Mesendoderm (in vitro differentiated cells): ENCODE measurements at places on chromosomes 1 and 21.

DNA sequence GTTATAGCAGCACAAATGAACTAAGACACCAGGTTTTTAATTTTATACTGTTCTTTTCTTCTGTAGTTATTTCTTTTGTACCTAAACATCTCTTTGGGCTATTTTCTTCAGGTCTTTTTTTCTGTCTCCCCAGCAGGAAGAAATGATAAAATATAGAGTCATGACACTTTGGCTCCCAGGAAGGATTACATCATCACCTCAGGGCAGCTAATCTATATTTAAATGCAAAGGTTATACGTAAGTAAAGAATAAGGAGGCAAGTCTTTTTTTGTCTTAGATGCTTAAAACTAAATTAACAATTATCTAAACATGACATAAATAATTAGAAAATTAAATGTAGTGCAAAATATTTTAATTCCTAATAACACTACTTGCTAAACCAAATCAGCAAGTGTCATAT, 57.0 kb downstream of the WARS2 start:
- no peak for DNase-seq

DNA sequence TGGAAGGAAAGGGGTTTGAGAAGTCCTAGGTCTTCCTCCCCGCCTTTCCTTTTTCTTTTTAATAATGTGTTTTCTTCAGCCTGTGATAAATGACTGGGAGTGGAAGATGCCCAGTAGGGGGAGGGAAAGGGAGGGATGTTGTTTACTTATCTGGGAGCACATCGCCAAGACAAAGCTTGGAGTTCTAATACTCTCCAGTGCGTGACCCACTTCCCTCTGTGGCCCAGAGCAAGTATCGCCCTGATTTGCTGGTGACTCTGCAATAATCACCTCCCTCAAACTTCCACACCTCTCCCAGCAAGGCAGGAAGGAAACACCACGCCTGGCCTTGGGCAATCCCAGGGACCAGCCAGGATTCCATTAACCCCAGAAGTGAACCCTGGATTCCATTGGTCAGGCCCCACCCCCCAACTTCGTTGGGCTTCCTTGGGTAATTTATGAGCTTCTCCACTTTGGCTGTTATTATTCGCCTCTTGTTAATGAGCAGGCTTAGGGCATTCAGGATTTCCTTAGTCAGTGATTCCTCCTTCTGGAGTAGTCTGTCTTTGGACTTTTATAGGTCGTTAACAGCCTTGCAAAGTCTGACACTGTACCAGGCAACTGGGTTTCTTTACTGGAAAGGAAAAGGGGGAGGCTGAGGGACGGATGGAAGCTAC, 24.3 kb upstream of the GRHL3 start:
- peak; percentile 67 for DNase-seq

- DNase-seq = no peak
These were observed 57.9 kb downstream of the AGPAT3 start for GRCh38 chr21:43922949-43923348.

DNA sequence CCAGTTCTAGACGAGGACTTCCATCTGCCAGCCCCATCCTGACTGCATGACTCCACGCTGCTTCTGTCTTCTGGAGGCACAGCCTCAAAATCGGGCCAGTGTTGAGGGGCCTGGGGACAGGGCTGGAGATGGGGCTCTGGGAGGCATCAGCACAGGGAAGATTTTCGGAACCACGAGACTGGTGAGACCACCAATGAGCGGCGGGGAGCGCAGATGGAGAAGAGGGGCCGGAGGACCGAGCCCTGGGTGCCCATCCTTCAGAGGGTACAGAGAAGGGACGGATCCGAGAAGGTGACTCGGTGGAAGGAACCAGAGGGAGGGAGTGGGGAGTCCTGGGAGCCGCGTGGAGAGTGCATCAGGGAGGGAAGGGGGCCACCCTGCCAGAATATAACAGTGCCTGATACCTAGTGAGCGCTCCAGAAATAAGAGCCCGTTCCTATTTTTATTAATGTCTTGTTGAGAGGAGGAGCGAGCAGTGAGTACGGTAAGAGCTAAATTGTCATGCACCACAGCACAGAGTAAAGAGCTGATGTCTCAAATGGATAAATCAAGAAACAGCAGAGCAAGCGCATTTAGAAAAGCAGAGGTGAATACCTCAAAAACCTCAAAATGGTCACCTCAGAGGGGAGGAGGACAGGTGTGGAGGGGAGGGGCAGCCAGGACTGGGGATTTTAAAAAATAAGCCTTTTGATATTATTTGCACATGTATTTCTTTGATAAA, 26.2 kb upstream of the KIF26B start:
- no peak for DNase-seq

DNA sequence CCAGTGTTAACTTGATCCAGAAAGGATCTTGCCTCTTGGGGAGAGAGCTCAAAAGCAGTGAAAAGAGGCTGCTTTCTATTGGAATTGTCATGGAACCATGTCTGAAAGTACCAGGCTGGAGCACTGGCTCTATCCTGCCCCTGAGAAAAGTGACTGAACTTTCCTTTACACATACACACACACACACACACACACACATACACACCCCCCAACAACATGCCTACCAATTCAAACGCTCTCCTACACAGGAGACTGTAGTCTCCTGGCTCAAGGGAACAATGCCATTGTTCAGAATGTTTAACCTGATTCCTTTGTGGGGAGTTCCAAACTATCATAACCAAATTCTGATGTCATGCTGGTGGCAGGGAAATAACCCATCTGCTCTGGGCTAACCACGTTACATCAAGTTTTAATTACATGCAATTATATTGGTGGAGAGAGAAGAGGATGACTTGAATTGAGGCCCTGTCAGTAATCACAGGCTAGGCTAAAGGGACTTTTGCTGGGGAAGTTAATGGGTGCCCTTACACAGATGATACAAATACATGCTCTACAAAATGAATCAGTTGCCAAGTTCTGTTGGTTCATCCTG, 52.3 kb upstream of the DUSP10 start:
- no peak for DNase-seq

GRCh38 chr1:79777481-79778219, 771.1 kb upstream of the ADGRL4 start:
- DNase-seq = peak; percentile 94

DNA sequence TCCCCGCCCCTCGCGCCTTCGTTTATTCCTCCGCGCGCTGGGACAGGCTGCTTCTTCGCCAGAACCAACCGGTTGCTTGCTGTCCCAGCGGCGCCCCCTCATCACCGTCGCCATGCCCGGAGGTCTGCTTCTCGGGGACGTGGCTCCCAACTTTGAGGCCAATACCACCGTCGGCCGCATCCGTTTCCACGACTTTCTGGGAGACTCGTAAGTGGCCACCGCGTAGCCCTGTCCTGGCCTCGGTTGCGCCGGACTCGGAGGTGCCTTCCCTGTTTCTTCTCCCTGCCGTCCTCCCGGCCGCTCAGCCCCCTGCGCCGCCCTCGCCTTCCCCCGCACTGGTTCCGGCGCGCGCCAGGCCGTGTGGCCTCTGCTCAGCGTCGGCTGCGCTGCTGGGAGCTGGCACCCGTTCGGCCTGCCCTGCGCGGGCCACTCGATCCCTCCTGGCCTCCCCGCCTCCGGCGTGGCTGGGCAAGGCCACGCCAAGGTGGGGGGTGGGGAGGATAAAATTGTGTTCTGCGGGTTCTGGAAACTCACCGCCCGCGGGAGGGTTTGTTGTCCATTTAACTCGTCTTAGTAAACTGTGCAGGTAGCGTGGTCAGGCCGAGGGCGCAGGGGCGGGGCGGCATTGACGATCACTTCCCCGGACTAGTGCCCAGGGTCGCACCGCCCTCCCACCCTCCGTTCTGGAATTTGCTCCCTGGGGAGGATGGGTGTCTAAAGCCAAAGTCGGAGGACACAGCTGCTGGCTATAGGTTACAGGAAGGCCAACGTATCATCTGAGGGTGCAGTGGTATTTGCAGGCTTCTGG, at the start of gene PRDX6:
TSS of gene PRDX6 (plus strand) at position 50 of the 808 bp plus-strand sequence. CDS start at position 113, 63 bp downstream.
- no peak for DNase-seq

- DNase-seq = no peak
These were observed at the start of gene IFI44L for GRCh38 chr1:78619803-78620579. IFI44L (plus strand) TSS chr1:78620448; CDS start chr1:78627916, 7,468 bp downstream.

DNA sequence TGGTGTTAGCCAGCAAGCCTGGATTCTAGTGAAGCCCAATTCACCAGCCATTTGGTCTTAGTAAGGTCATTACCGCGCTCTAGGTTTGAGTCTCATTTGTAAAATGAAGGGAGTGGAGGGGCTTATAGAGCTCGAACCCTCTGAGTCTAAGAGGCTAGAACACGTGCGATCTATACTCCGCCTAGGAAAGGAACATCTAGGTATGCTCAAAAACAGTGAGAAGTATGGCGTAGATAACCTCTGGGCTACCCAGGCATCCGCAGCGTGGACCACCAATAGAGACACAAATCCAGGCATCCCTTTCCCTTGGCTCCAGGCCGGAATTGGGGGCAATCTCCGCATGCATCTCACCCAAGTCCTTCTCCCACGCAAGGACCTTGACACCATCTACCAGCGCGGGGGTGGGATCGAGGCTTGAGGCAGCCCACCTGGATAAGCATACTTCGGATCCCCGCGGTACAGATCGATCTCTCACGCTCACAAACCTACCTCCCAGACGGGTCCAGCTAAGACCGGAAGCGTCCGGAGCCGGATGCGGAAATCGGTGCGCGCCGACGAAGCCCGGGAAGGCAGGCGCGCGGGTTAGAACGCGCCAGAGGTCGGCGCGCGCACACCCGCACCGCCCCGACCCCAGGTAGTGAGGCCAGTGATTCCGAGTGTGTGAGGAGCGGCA, at the start of gene METTL25B:
TSS of gene METTL25B (plus strand) at position 544 of the 673 bp plus-strand sequence. CDS start 636 bp downstream, outside the sequence.
- peak; percentile 93 for DNase-seq

GRCh38 chr1:18085387-18086074, 22.1 kb upstream of the IGSF21 start:
- DNase-seq = peak; percentile 87

DNA sequence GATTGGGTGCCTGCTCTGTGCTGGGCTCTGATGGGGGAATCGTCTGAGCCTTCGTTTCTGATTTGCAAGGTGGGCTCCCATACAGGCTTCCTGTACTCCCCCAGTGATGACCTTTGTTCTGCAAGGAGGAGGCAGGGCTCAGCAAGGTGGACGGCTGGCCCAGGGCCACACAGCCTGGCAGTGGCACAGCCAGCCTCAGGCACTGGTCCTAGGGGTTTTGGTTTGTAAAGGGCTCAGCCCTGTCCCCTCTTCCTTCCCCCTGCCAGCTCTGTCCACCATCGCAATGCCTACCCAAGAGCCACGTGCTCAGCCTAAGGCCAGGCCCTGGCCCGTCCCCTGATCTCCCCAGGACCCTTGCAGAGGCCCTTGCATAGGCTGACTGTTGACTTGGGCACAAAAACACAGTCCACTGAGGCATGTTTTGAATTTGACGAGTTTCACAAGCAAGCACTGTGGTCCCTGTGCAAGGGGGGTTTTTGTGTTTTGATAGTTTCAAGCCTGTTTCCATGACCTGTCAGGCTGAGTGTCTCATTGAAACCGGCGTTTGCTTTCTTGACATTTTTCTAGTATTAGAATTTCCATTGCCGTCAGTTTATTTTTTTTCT, 39.5 kb upstream of the TNFRSF1B start:
- DNase-seq = no peak

GRCh38 chr1:203055161-203055799, 29.0 kb downstream of the PPFIA4 start:
- peak; percentile 60 for DNase-seq

GRCh38 chr1:231549733-231550447, 21.4 kb downstream of the TSNAX start:
- DNase-seq = no peak

- no peak for DNase-seq
These were observed 31.1 kb downstream of the CASZ1 start for GRCh38 chr1:10765304-10765703.

GRCh38 chr21:24375201-24375600, 1232.1 kb downstream of the MRPL39 start:
- peak; percentile 65 for DNase-seq

DNA sequence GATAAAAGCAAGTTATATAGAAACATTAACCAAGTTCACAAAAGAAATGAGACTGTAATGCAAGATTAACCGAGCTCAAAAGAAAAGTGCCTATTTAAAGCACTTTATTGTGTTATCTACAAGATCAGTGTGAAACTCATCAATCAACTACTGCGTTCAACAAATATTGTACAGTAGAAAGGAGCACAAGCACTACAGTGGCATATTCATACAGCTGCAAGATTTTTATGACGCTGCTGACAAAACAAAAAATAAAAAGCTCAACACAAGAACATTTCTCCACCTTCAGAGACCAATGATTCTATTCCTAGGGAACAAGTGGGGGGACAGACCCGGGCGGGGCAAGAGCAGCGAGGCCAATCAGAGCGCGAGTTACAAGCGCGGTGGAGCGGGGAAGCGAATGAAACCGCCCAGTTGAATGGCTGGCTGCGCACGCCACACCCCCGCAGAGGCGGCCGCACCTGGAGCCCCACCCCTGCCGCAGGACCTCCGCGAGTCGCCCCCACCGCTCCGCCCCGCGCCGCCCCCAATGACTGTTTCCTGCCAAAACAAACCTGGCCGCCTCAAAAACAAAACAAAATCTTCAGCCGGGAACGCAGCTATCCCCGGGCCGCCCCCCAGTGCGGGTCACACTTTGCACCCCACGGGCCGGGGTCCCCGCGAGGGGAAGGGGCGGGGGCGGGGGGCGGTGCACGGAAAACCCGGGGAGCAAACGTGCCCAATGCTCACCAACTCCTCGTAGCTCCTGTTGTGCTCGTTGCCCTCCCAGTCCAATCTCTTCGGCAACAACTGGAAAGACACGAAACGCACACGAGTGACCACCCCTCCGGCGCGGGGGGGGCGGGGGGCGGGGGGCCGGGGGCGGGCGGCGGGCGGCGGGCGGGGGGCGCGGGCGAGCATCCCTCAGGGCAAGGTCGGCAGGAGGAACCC, 1.1 kb downstream of the BRWD1 start:
- DNase-seq = peak; percentile 90

DNA sequence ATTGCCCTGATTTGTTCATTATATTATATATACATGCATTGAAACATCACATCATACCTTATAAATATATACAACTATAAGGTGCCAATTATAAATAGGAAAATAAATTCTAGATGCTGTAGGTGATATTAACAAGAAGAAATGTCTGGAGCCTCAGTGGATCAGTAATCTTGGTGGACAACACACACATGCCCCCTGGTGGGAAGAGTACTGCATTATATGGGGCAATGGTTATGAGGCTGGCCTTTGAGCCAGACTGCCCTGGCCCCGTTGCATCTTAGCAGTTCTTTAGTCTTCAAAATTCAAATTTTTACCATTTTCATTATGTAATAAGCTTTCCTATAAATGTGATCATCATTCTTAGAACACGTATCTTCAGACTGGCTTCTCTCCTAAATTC, 335.0 kb upstream of the GREM2 start:
- DNase-seq = peak; percentile 42

DNA sequence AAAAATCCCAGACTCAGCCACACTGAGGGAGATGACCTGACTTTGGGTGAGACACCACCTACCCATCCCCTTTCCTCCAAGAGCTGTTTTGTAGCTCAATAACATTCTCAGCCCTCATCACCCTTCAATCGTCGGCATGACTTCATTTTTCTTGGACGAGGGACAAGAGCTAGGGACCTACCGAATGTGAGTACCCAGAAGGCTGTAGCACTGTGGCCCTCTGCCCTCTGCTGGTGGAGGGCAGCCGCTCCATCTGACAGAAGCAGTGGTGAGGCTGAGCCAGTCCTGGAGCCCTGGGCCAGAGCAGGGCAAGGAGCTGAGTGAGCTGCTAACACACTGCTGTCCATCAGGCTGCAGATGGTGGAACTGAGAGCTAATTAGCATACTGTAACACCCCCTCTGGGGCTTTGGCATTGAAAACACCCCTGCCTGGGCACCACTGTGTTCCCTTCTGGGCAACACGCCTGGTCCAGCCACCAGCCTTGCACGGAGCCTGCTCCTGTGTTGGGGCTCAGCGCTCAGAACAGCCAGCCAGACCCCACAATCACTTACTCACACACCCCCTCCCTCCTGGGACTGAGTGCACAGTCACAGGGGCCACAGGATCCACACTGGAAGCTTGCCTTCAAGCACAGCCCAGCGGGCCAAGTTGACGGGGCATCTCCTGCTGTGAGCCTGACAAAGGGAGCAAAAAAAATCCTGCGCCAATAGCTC, 18.3 kb upstream of the ALPL start:
- peak; percentile 78 for DNase-seq
